ENCODE measurements at places on chromosomes 13 and 19. TPM values are rescaled to one million over a fixed set of nuclear protein-coding genes. Genes with fewer than 3 reads are reported as not detected.

GRIN2D gene
- polyA plus RNA-seq, result 0.59 TPM

NCR1 gene
- 0.22 TPM for polyA plus RNA-seq

CABP5 gene
- polyA plus RNA-seq, result not detected

WTIP gene
- 18.0 TPM for polyA plus RNA-seq

GIPC3 gene
- polyA plus RNA-seq, result 1.9 TPM

LILRB5 gene
- polyA plus RNA-seq, result not detected

MYO9B gene
- polyA plus RNA-seq, result 69.8 TPM

ZSCAN4 gene
- polyA plus RNA-seq, result not detected

DIRAS1 gene
- polyA plus RNA-seq, result 0.17 TPM

CLIP3 gene
- 4.7 TPM for polyA plus RNA-seq

ZNF99 gene
- not detected for polyA plus RNA-seq

GJB2 gene
- not detected for polyA plus RNA-seq

GJA3 gene
- polyA plus RNA-seq, result not detected

VAV1 gene
- polyA plus RNA-seq, result not detected

CYP4F12 gene
- not detected for polyA plus RNA-seq

KLK4 gene
- not detected for polyA plus RNA-seq

FGF21 gene
- not detected for polyA plus RNA-seq

FXYD3 gene
- not detected for polyA plus RNA-seq

ANKRD24 gene
- 0.08 TPM for polyA plus RNA-seq

NLRP4 gene
- polyA plus RNA-seq, result not detected

TMEM255B gene
- polyA plus RNA-seq, result 120 TPM

ZNF681 gene
- polyA plus RNA-seq, result 0.08 TPM

C3 gene
- 0.23 TPM for polyA plus RNA-seq

IFNL4 gene
- polyA plus RNA-seq, result not detected

TEKTIP1 gene
- polyA plus RNA-seq, result not detected

EPSTI1 gene
- 0.77 TPM for polyA plus RNA-seq

SLC1A6 gene
- not detected for polyA plus RNA-seq

C13orf42 gene
- polyA plus RNA-seq, result not detected

EFNA2 gene
- 0.99 TPM for polyA plus RNA-seq

ERICH6B gene
- not detected for polyA plus RNA-seq

CD37 gene
- not detected for polyA plus RNA-seq

C5AR1 gene
- 0.16 TPM for polyA plus RNA-seq

TEX29 gene
- 0.44 TPM for polyA plus RNA-seq

CGB8 gene
- polyA plus RNA-seq, result not detected

S1PR4 gene
- polyA plus RNA-seq, result 2.8 TPM

ZSWIM4 gene
- 12.7 TPM for polyA plus RNA-seq

ZNF729 gene
- polyA plus RNA-seq, result not detected

ZNF506 gene
- polyA plus RNA-seq, result 4.8 TPM

PPFIA3 gene
- polyA plus RNA-seq, result 1.4 TPM

CRTC1 gene
- 4.2 TPM for polyA plus RNA-seq

SLC25A41 gene
- polyA plus RNA-seq, result 0.06 TPM
